Pancreas (tissue), 10 donors: ENCODE measurements at places on chromosomes 5 and 9. TPM values are rescaled to one million over a fixed set of nuclear protein-coding genes. Genes with fewer than 3 reads are reported as not detected.

DNA sequence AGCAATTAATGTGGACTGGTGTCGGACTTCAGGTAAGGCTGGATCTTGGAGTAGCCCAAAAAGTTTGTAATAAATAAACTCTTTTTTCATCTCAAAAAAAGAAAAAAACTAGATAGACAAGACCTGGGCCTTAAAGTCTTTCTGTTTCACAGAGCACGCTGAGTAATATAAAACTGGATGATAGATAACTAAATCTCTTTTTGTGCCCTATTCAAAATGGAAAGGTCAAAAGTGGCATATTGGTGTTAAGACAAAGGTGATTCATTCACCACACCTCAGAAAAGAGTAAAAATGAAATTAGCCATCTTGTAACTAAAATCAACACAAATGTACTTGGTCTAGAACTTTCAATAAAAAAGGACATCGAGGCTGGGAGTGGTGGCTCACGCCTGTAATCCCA is 30.3 kb upstream of the RFK start:
- no peak for DNase-seq

DNA sequence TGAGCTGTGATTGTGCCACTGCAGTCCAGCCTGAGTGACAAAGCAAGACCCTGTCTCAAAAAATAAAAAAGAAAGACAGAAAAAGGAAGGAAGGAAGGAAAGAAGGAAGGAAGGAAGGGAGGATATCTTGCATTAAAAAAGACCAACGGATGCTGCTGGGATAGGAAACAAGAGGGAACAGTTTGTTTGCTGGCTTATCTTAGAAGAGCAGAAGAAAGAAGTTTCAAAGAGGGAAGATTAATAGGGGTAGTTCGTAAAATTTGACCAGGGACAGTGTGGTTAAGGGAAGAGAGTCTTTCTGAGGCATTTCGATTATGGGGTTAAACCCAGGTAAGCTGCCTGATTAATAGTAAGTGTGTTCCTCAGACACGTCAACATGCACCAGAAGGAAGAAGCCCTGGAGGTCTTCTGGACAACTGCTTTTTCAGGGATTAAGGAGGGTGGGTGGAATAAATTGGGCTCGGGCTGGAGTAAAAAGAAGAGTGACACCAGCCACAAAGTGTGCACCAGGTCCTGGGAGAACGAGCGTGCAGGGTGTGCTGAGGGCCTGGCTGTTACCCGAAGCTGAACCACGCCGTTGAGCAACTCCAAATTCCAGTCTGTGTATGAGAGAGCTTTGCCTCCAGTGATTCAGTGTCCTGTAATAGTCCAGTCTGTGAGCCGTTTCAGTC is 24.8 kb downstream of the FYB1 start:
- no peak for DNase-seq

DNA sequence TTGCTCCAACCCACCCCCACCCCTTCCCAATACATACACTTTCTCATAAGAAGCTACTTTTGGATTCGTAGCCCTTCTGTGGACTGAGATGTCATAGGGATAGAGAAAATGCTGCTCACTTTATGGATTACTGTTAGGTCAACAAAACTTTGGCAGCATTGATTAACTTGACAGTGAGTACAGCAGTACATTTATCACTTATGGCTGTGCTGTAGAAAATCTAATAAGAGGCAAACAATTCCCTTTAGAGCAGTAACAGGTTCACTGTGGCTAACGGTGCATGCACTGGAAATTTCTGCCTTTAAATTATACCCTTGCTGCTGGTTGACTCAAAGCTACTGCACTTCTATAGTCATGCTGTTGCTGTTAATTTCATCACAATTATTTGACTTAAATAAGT is 59.2 kb downstream of the PPIC start:
- no peak for DNase-seq

- no peak for DNase-seq
Observed at GRCh38 chr9:88973281-88974045, 17.8 kb upstream of the S1PR3 start.

DNA sequence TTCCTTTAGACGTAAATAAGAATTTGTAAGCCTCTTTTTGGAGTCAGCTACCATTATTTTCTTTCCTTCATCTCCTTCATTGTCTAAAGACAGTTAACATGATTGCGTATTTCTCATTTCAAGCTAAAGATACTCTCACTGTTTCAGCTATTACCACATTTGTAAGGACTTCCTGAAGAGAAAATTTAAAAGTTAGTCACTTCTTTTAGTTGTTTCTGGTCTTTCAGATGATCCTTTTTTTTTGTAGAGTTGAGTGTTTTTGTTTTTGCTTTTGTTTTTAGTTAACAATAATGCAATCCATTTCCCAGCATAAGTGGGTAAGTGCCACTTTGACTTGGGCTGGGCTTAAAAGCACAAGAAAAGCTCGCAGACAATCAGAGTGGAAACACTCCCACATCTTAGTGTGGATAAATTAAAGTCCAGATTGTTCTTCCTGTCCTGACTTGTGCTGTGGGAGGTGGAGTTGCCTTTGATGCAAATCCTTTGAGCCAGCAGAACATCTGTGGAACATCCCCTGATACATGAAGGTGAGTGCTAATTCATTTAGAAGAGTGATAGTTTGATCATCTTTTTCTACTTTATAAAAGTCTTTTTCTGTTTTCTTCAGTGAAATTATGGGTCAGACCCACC is 2.0 kb downstream of the IL31RA start:
- no peak for DNase-seq

The IL3 gene
- total RNA-seq, result not detected

The ICE1 gene
- total RNA-seq, result 12.7 TPM

The RAPGEF1 gene
- total RNA-seq, result 57.8 TPM

The DIPK1B gene
- total RNA-seq, result 7.0 TPM

The GFPT2 gene
- total RNA-seq, result 6.4 TPM

The DND1 gene
- 0.39 TPM for total RNA-seq

The GABRP gene
- 0.16 TPM for total RNA-seq

The ZNF608 gene
- total RNA-seq, result 12.4 TPM

The CCL28 gene
- total RNA-seq, result 17.3 TPM

The AMBP gene
- 73.8 TPM for total RNA-seq
